Lower leg skin (tissue), 4 donors: ENCODE measurements at places on chromosomes 5 and 9.

- DNase-seq, result no peak
These were observed 33.8 kb upstream of the ANXA2R start for GRCh38 chr5:43073597-43074546.

DNA sequence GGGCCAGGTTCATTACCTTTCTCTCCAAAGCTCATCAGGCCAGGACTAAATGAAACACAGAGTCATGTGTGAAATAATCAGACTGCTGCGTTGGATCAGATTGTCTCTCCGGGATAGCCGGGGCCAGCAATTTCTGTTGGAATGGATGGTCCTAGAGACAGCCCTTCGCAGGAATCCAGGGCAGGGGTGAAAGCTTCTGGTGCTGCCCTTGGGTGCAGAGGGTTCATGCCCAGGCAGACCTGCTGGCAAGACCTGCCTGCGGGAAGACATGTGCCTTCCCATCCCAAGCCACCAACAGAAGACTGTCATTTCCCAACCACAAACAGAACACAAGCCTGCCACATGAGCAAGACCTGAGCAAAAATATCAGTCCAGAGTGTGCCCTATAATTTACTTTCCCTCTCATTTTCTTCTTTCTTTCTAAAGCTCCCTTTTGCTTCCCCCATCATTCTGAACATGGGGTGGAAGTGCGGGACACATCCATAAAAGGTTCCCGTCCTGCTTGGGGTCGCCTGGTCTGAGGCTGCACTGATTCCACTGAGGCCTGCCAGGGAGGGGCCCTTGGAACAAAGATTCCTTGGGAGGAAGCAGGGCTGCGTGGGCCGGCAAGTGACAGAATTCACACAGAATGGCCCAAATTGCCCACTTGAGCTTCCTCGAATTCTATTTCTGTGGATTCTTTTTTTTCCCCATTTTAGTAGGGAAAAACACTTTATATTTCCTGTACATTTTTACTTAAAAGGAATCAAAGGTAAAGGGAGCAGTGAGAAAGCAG lies 57.3 kb downstream of the UBE2QL1 start:
- DNase-seq, result no peak

GRCh38 chr5:141657937-141658545 lies 6.8 kb upstream of the FCHSD1 start:
- DNase-seq, result no peak

DNA sequence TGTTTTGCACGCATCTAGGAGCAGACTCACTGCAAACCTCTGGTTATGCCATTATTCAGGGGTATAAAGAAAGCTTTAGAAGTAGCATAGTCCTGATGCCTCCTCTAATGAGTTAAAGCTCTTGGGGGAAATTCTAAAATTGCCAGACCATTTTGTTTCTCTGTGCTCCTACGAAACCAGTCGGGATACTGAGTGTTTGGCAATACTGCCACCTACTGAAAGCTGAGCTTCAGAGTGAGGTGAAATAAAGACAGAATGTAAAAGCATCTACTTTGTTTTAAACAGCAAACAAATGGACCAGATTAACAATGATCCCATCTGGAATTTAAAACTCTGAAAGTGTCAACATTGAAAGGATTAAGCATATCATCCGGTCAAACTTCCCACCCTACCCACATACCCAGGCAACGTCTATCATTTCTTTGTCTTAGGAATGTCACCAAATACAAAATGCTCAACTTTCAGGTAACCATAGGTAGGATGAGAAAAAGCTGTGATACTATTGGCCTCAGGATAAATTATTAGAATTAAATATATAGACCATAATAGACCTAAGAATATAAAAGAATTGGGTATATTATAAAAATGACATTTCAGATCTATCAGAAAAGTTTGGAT lies 77.8 kb upstream of the SHISAL2B start:
- no peak for DNase-seq

- no peak for DNase-seq
These were observed 77.4 kb downstream of the SLIT3 start for GRCh38 chr5:169223595-169223953.

DNA sequence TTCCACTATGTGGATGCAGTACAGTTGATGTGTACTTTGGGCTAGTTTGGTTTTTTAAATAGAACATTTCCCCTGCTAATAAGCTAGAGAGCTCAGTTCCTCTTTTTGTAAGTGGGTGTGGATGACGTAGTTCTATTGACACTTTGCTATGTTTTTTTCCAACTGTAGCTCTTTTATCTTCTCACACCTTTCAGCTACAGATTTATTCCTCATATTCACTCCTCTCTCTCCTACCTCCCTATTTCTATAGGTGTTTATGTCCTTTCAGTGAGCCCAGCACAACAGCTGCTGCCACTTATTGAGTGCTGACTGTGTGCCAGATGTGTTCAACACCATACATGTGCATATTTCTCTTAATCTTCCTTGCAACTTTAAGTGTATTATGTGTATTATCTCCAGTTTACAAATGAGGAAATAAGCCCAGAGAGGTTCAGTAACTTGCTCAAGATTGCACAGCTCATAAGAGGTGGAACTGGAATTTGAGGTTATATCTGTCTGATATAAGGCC lies 215.7 kb downstream of the SEMA6A start:
- DNase-seq, result no peak

DNA sequence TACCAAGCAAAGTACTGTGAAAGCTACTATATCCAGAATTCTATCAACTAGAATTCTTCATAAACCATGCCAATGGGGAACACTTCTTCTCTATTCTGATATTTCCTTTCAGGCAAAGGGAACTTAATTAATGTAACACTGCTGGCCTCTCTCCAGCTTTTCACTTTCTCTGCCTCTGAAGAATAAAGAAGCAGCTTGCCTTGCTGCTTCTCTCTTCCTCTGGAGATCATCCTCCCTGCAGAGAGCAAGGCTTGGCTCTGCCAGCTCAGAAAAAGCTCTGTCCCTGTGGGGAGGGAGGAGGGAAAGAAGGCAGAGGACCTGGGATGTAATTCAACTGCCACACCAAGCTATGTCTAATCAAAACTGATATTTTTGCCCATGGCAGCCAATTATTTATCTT lies 6.5 kb downstream of the CTNND2 start:
- DNase-seq, result no peak

GRCh38 chr9:24011881-24012280 lies 185.8 kb upstream of the ELAVL2 start:
- DNase-seq, result peak; percentile 26

DNA sequence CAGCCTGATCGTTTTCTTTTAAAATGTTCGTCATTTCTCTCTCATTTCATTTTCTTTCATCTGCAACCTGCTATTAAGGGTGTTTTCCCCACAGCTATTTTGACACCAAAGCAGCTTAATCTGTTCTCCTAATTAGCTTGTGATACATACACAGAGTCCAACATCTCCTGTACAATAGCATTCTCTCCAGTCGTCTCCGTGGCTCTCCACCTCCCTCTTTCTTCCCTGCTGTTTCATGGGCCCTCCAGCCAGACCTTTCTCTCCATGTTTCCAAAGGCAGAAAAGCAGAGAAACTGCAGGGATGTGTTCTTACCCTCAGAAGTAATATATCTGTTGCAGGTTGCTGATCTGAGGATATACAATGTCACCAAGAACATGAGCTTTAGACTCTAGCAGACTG lies 88.8 kb upstream of the SPOCK1 start:
- no peak for DNase-seq

DNA sequence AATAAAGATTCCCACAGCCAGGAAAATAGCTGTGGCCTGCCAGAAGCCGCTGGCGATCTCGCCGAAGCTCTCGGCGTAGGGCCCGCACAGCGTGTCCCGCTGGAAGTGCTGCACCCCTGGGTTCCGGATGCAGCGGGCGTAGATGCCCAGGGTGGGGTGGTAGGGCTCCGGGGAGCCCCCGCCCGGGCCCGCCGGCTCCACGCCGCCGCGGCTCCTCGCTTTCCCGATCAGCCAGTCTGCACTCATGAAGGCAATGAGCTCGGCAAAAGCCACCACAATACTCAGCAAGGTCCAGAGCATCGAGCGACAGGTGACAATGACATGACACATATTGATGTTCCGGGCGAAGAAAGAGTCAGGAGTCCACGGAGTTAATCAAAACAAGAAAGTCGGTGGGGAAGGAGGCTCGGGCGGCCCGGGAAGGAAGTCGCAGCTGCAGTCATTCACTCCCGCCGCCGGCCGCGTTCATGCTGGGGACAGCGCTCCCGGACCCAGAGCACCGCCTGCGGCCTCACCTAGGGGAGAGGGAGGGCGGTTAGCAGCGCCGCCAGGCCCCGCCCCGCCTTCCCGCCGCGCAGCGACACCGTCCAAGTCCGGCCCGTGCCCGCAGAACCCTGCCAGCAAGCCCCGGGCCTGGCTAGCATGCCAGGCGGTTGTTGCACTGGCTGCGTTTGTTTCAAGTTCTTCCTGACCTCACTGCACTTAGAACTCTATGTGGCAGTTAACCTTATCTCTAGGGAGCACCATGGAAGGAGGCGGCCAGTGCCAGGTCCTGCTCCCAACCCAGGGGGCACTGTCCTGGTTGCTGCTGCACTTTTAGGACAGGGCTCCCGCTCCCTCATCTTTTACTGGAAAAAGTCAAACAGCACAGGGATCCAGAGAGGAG lies 138.4 kb downstream of the LHFPL2 start:
- peak; percentile 89 for DNase-seq

- no peak for DNase-seq
These were observed 12.8 kb downstream of the OSTF1 start for GRCh38 chr9:75101004-75101588.

DNA sequence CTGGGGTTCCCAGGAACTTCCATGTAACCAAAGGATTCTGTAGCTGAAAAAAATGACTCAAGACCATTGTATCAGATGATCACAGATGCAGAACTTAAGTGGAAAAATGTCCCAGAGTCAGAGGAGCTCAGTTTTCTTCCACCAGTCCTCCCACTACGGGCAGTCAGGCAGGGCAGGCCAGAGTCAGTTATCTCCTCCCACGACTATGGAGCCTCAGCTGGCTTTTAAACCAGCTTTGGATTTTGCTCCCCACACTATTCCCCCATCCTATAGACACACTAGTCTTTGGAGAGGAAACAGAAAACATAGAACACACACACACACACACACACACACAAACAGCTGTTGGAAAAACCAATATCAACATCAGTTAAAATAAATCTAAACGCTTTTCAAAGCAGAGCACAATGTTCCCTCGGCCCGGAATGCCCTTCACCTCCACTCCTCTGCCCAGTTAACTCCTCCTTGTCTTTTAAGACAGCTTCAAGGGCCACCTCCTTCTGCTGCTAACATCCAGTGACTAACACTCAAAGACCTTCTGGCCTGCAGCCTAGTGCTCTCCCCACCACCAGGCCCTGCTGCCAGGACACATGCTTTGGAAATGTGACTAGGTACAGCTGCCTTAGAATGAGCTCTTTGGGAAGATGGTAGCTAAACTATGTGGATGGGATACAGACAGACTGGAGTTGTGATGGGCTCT lies 56.8 kb downstream of the NIPAL4 start:
- DNase-seq, result no peak

DNA sequence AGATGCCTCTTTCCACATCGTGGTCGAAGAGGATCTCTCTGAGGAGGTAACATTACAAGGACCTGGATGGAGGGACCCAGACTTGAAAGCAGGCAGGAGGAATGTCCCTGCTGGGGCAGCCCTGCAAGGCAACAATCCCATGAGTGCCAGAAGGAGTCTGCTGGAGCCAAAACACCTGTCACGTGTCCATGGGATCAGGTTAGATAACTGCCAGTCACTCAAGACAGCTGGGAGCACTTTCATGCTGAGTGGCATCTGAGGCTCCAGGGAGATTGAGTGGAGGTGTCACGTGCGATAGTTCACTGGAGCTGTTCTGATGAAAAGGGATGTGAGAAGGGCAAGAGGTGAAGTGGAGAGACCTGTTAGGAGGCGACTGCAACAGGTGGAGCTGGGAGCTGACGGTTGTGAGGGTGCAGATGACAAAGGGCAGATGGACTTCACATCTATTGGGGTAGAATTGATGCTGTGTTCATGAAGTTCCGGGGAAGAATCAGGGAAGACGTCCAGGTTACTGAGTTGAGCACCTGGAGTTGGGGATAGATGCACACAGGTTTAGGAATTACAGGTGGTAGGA lies 68.4 kb downstream of the ICE1 start:
- DNase-seq, result no peak

DNA sequence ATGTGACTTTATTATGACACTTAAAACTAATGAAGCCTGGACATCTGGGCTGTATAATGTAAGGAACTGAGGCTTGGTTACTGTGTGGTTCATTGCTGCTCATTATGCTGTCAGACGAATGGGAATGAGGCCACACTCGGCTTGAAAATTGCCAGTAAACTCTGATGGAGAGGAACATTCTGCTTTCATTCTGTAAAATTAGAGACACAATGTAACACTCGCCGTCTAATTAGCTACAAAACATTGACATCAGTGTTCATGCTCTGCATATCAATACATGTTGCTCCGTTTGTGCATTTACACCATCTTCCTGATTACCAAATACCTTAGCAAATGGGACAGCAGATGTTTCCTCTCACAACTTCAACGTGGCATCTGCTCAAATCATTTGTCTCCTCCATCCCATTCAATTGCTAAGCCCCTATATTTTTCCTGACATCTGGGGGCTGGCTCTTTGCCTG lies 133.0 kb downstream of the SLC28A3 start:
- DNase-seq, result no peak

DNA sequence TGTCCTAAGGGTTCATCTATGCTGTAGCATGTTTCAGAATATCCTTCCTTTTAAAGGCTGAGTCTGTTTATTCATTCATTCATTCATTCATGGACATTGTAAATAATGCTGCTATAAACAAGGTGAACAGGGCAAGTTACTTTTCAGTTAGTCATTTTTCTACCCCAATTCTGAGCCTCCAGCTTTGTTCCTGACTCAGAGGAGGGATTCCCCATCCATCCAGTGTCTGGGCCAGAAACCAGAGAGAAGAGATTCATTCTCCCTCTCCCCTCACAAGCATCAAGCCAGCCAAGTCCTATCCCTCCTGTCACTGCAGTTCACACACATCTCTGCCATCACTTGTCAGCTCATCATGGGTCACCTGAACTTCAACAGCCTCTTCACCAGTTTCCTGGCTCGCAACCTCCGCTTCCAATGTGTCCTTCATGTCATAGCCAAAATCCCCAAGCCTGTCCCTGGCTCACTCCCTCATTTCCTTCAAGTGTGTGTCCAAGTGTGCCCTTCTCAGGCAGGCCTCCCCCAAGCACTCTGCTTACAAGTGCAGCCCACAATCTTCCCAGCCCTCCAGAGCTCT lies 203.0 kb downstream of the TTLL11 start:
- no peak for DNase-seq
